ENCODE measurements at places on chromosomes 4 and X. TPM values are rescaled to one million over a fixed set of nuclear protein-coding genes. Genes with fewer than 3 reads are reported as not detected.

MAP7D2 gene
- 6.5 TPM for total RNA-seq

BMPR1B gene
- total RNA-seq: 26.8 TPM

RAP1GDS1 gene
- total RNA-seq: 46.0 TPM

- DNase-seq: no peak
Measured at GRCh38 chrX:71182871-71183270, 38.2 kb downstream of the NLGN3 start.

GRCh38 chr4:40875507-40876150 is 125.9 kb downstream of the NSUN7 start:
- DNase-seq: no peak

DNA sequence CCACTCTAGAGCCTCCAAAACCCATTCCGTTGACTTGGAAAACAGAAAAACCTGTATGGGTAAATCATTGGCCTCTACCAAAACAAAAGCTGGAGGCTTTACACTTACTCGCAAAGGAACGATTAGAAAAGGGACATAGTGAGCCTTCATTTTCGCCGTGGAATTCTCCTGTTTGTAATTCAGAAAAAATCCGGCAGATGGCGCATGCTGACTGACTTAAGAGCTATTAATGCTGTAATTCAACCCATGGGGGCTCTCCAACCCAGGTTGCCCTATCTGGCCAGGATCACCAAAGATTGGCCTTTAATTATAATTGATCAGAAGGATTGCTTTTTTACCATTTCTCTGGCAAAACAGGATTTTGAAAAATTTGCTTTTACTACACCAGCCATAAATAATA is 60.8 kb downstream of the ZNF732 start:
- DNase-seq: peak; percentile 32

GRCh38 chr4:21733894-21734630 is 214.5 kb downstream of the KCNIP4 start:
- no peak for DNase-seq

DNA sequence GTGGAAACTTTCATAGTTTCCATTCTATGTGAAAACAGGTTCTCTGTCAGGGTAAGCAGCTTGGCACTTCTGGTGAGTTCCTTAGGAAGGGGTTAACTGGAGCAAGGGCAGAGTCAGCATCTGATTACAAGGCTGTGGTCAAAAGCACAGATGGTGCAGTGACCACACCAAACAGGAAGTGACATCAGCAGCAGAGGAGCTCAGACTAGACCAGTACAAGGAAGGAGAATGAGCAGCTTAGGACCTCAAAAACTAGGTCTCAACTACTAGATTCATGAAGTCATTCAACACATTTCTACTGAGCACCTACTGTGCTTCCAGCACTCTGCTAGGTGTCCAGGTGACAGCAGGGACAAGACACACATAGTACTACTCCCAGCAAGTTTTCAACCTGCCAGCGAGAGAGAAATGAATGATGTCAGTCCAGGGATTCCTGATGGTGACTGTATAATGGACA is 130.2 kb downstream of the AMELX start:
- DNase-seq: no peak

All from neural crest cell (in vitro differentiated cells).